ENCODE measurements at places on chromosomes 12 and 14.

GRCh38 chr12:18990856-18991255 lies 138.7 kb upstream of the PLEKHA5 start:
- no peak overlapping the region for H3K4me3 ChIP-seq
- no peaks in the 10 kb centered on the region for H3K27me3 ChIP-seq
- H3K4me1 ChIP-seq, result no peaks in the 10 kb centered on the region
- no peak overlapping the region for H3K27ac ChIP-seq

DNA sequence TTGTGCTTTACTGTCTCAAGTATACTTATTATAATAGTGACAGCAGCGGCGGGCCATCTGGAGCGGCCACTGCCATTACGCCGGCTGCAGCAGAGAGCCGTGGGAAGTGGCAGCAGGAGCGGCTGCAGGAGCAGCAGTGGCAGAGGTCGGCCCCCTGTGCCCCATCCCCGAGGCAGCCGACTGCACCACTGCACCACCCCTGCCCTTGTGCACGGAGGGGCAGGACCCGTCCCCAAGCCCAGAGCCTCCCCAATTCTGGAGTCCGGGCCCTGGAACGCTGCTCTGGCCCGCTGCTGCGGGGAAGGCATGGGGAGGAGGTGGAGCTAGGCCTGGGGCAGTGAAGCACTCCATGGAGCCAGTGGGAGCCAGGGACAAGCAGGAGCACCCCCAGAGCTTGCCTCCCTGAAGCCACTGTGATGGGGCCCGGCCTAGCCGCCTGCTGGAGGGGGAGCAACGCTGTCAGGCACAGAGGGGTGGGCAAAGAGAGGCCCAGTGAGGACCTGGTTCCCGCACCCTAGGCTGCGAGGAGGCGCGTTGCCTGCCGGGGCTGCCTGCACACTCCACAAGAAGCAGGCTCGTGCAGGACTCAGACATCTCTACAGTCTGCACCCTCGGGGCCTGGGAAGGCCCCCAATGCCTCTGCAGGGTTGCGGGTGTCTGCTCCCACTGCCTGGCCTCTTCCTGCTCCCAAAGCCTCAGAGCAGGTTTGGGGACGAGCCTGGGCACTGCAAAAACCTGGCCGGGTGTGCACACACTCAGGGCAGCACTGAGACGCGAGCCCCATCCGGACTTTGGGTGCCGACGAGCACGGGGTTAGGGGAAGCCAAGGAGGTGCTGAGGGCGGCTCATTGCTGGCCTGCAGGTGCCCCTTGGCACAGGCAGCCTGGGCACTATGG lies 74.2 kb upstream of the RASSF8 start:
- DNase-seq, result no peak
- no peaks in the 10 kb centered on the region for H3K36me3 ChIP-seq
- no peaks in the 10 kb centered on the region for H3K4me1 ChIP-seq
- H3K27ac ChIP-seq, result no peak overlapping the region
- H3K27me3 ChIP-seq, result no peaks in the 10 kb centered on the region
- H3K4me3 ChIP-seq, result no peak overlapping the region

DNA sequence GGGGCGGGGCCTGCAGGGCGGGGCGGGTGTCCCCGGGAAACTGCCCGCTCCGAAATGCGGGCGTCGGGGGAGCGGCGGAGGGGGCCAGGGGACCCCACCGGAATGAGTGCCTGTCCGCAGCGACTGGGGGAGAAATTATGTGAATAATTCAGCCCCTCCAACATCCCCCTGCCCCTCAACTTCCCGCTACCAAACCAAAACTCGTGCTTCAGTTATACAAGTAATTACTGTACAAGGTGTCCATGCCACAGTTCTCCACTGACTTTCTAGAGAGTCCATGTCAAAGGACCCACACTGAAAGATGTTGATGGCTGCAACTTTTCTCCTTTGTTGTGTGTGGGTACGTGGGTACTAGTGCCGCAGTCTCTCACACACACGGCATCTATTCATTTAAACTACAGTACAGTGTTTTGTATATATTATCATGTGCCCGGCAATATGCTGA lies 414 bp upstream of the CDK17 start:
- H3K4me3 ChIP-seq, result peak overlapping the region; percentile 94
- no peaks in the 10 kb centered on the region for H3K36me3 ChIP-seq
- H3K4me1 ChIP-seq, result no peaks in the 10 kb centered on the region

- no peaks in the 10 kb centered on the region for H3K27me3 ChIP-seq
- DNase-seq, result peak; percentile 56
- peaks cover 1% of the 10 kb centered on the region for H3K4me1 ChIP-seq
- no peaks in the 10 kb centered on the region for H3K36me3 ChIP-seq
- H3K4me3 ChIP-seq, result peak overlapping the region; percentile 73
- H3K27ac ChIP-seq, result peak overlapping the region; percentile 85
Observed at GRCh38 chr12:95790917-95791849, 619 bp upstream of the NTN4 start.

- no peaks in the 10 kb centered on the region for H3K27me3 ChIP-seq
- H3K4me3 ChIP-seq, result no peak overlapping the region
- no peak for DNase-seq
- H3K36me3 ChIP-seq, result no peaks in the 10 kb centered on the region
- H3K4me1 ChIP-seq, result no peaks in the 10 kb centered on the region
- no peak overlapping the region for H3K27ac ChIP-seq
Observed at GRCh38 chr12:43114316-43114715, 437.7 kb downstream of the ADAMTS20 start.

DNA sequence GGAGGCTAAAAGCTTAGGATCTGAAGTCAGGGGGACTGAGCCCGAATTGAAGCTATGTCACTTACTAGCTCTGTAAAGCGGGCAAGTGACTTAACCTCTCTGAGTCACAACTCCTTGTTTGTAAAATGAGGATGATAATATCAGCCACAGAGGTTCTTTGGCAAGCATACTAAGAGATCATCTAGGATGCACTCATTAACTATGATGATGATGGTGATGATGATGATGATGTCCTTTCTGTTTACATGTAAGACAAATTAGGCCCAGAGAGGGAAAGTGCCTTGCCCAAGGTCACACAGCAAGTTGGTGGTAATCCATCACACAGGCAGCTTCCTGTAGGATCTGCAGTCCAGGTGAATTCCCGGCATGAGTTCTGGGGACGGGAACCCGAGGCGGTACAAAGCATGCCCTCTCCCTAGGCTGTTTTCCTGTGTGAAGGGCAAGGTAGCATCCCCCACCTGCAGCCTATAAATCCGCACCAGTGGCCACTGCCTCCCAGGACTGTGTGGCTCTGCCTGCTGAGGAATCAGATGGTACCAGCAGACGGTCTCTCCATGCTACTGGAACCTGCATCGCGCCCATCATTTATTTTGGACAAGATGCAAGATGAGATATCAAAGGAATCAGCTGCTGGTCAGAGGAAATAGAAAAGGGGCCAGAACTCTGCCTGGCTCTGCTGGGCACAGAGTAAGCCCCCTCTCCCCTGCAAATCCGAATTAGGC lies 55.2 kb downstream of the MAP1LC3B2 start:
- no peaks in the 10 kb centered on the region for H3K27me3 ChIP-seq
- no peaks in the 10 kb centered on the region for H3K36me3 ChIP-seq
- H3K4me1 ChIP-seq, result no peaks in the 10 kb centered on the region

- no peak overlapping the region for H3K4me3 ChIP-seq
- peak overlapping the region; percentile 94 for H3K27ac ChIP-seq
- peaks cover 37% of the 10 kb centered on the region for H3K4me1 ChIP-seq
Observed at GRCh38 chr12:123142921-123143735, 7.8 kb downstream of the PITPNM2 start.

All from ovary (tissue), 10 donors.